ENCODE measurements at places on chromosomes 1 and 21. TPM values are rescaled to one million over a fixed set of nuclear protein-coding genes. Genes with fewer than 3 reads are reported as not detected.

KRTAP11-1 gene
- total RNA-seq = not detected

PDZK1IP1 gene
- not detected for total RNA-seq

IFNLR1 gene
- total RNA-seq = 19.9 TPM

TPTE gene
- not detected for total RNA-seq

AGTRAP gene
- total RNA-seq = 38.0 TPM

Measured in type B pancreatic cell (in vitro differentiated cells).